ENCODE measurements at places on chromosomes 4 and X.

DNA sequence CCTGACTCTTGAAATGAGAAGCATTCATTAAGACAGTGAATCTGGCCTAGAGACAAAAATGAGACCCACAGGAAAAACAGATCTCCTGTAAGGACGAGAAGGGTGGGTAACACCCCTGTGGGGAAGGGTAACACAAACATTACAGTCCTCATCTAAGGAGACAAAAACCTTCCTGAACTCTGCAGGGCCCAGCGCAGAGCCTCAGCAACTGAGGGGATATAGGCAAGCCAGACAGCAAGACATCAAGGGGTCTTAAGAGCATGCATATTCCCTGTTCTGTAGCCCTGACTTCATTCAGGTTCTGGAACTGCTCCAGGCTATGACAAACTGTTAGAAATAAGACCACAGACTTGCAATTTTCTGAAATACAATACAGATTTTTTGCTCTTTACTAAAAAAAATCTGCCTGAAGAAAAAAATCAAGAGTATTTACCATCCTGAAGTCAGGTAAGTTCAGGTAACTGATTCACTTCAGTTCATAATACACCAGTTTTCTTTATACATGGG is 15.5 kb downstream of the COX18 start:
- peak; percentile 28 for DNase-seq

DNA sequence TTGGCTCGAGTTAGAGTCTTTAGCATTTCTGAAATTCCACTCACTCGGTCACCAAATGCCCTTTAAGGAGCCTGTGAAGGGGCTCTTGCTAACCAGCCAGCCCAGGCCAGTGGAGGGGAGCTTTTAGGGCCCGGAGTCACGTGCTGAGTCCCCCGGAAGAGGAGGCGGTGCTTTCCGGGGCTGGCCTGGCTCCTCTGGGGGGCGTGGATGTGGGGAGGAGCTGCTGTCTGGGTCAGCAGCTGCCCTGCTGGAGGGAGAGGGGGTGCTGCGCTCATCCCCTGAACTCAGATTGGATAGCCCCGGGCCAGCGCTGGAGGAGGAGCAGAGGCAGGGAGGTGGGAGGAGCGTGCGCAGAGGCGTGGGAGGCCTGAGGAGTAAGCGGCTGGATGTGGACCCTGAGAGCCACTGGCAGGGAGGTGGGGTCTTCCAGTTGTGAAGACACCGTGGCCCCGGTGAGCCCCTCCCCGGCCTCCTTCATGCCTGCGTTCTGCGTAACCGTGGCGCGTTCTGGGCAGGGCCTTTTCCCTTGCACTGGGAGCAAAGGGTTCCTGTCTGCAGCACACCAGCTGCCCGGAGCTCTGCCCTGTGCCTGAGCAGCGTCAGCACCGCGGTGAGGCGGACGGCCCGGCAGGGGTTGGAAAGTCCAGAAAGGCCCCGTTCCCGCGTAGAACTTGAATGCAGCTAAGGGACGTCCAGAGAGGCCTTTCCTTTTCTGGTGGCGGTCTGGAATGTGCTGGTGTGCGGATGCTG is 19.7 kb downstream of the MAEA start:
- DNase-seq, result peak; percentile 96

GRCh38 chr4:2572866-2573265 is 36.4 kb downstream of the FAM193A start:
- no peak for DNase-seq

- no peak for DNase-seq
These were observed 128.3 kb upstream of the MAOA start for GRCh38 chrX:43527801-43528200.

DNA sequence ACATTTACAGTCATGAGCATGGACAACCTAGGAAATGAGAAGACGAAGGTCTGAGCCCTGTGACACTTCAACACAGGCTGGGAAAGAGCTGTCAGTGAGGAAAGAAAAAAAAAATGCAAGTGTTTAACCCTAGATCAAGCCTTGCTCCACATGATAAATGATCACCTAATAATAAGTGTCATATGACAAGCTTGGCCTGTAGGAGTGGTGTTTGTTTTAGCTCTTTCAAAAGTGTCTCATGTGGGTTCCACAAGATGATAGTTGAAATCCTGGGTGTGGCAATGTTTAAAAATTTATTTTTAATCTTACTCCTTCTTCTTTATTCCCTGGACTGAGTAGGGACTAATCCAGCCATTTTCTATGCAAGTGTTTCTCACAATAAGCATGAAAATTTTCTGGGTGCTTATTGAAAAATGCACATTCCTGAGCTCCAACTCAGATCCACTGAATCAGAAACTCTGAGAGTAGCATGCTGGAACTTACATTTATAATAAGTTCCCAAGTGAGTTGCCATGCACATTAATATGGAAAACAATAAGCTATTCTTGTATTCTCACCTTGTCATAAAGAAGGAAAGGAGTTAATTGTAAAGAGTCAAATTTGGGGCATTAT is 138.3 kb downstream of the AREG start:
- DNase-seq, result peak; percentile 17

DNA sequence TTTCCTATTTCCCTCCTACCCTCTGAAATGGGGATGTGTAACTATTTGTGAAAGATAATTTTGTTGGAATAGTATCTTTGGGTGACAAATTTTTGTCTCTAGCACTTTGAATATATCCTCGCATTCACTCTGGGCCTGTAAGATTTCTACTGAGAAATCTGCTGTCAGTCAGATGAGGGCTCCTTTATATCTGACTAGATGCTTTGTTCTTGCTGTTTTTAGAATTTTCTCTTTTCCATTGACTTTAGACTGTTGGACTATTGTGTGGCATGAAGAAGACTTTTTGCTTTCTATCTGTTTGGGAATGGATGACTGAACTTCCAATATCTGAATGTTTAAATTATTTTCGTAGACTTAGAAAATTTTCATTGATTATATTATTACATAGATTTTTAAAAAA is 54.2 kb upstream of the GRID2 start:
- DNase-seq, result no peak

GRCh38 chrX:47093248-47093647 is 15.0 kb downstream of the RGN start:
- DNase-seq, result peak; percentile 41

- DNase-seq, result no peak
These were observed 2.2 kb downstream of the RNF150 start for GRCh38 chr4:141130947-141131605.
